NCI-H510A treated with DMSO at 0.1 percent for 48 hours (cell line): ENCODE measurements at places on chromosomes 6 and 20.
A peak's percentile ranks its signal among the peaks of the same experiment; 100 is the strongest.

- no peak for DNase-seq
Observed at GRCh38 chr6:150606168-150606591, 6.5 kb downstream of the PLEKHG1 start.

GRCh38 chr6:90463359-90463758, 123.5 kb downstream of the MAP3K7 start:
- no peak for DNase-seq

DNA sequence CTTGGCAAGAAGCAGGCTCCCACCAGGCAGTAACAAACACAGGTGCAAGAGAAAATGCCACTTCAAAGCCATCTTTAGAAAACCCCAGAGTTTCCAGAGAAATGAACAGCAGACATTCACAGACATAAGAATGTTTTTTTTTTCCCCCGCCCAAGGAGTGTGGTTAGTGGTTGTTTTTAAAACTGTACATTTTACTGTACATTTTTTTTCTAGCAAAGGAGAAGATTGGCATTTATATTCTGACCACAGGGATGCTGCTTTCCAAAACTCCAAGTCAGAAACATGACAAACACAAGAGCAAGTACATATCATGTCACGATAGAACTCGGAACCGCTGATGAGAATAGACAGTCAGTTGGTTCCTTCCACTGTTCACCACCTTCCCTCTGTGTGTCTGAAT, 197.9 kb downstream of the LRFN2 start:
- no peak for DNase-seq

DNA sequence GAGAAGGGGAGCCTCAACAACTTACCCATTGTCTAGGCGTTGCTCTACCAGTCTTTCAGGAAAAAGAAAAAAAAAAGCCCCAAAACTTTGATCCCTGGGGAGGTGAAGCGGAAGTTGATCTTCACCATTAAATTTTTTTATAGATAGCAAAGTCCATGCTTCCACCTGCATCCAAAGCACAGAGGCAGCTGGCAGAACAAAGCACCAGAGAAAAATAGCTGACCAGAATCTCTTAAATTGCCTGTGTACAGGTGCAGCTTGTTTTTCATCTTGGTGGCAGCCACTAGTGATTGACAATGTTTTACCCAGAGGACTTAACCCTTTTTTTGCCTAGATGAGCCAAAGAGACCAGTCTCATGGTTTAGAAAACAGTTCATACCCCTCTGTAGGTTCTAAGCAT, 86.0 kb downstream of the MYB start:
- DNase-seq, result peak; percentile 82

DNA sequence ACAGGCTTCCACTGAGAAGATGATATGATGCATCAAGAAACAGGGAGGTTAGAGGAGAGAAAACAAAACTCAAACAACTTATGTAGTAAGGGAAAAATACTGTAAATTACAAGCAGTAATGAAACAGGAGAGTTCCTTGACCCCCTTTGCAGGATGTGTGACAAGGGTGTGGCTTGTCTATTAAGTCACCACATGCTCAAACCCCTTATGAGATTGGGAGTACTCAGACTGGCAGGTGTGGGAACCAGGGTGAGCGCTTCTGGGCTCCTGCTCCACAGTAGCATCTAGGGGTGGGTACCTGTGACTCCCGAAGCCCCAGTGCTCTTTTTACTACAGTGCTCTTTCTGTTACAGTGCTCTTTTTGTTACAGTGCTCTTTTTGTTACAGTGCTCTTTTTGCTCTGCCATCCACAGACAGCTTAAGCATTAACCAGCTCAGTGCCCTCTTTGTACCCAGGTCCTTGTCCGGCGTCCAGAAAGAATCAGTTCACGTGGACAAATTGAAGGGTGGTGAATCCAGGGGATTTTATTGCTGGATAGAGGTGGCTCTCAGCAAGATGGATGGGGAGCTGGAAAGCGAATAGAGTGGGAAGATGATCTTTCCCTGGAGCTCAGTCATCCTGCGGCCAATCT, 28.7 kb downstream of the OLIG3 start:
- no peak for DNase-seq

DNA sequence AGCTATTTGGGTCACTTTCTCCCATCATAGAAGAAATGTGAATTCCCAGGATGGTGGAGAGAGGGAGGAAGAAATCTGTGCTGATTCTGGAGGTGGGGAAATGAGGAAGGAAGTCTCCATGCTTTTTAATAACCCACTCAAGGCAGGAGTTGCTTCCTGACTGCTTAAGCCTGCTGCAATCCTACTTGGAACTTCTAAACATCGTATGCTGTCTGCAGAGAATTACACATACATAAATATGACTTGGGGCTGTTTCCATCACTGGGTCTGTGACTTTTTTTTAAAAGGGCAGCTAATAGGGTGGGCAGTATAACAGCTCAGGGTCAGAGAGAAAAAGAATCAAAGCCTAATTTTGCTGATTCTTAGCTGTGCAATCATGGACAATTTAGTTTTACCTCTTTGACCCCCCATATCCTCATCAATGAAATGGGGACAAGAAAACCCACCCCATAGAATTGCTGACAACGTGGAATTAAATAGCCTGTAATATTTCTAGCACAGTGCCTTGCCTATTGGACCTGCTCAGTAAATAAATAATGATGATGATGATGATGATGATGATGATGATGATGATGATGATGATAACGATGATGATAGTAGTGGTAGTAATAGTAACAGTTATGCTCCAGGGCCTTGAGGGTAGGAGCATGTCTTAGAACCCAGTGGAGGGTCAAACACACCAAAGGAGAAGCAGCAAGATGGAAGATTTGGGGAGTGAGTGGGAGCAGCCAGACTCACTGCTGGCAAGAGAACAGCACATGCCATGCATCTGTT, 166.7 kb upstream of the LRFN2 start:
- DNase-seq, result no peak
